ENCODE measurements at places on chromosomes 16 and 17. TPM values are rescaled to one million over a fixed set of nuclear protein-coding genes. Genes with fewer than 3 reads are reported as not detected.

- no peaks in the 10 kb centered on the region for H3K27me3 ChIP-seq
- peaks cover 19% of the 10 kb centered on the region for H3K4me1 ChIP-seq
- no peak overlapping the region for H3K27ac ChIP-seq
- H3K36me3 ChIP-seq, result no peaks in the 10 kb centered on the region
- no peak overlapping the region for H3K4me3 ChIP-seq
- no peak for DNase-seq
Observed at GRCh38 chr17:49450735-49451134, 36.1 kb upstream of the PHB1 start.

- DNase-seq, result no peak
- peaks cover 6% of the 10 kb centered on the region for H3K4me1 ChIP-seq
- no peaks in the 10 kb centered on the region for H3K27me3 ChIP-seq
Observed at GRCh38 chr17:66625311-66625767, 209.6 kb upstream of the CACNG5 start.

DNA sequence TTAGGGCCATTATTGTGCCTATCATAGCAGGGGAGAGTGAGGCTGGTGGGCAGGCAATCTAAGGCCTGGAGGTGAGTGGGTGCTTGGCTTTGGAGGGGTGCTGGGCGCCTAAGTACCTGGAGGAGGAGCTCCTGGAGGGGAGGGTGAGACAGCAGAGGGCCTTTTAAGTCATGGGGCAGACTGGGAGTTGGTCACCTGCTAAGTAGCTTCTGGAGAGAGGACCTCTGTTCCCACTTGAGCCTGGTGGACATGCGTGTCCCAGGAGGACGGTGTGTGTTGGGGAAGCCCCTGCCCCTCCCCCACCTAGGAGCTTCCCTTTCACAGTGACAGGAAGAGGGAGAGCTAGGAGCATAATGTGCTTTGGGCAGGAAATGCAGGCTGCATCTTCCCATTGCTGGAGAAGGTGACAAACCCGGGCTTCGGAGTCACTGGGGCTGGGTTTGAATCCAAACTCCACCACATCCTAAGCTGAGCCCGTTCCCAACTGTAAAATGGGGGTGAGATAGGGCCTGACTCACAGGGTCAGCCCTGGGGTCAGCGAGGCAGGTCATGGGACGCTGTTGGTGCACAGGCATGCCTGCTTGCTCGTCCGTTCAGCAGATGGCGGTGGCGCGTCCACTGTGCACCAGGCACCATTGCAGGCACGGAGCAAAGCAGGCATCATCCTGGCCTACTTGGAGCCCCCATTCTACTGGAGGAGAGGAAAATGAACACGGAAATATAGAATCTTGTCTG, 37.9 kb downstream of the CMIP start:
- no peak overlapping the region for H3K4me3 ChIP-seq
- H3K36me3 ChIP-seq, result no peaks in the 10 kb centered on the region
- no peaks in the 10 kb centered on the region for H3K27me3 ChIP-seq
- no peak overlapping the region for H3K27ac ChIP-seq
- no peak for DNase-seq
- H3K4me1 ChIP-seq, result peaks cover 9% of the 10 kb centered on the region

DNA sequence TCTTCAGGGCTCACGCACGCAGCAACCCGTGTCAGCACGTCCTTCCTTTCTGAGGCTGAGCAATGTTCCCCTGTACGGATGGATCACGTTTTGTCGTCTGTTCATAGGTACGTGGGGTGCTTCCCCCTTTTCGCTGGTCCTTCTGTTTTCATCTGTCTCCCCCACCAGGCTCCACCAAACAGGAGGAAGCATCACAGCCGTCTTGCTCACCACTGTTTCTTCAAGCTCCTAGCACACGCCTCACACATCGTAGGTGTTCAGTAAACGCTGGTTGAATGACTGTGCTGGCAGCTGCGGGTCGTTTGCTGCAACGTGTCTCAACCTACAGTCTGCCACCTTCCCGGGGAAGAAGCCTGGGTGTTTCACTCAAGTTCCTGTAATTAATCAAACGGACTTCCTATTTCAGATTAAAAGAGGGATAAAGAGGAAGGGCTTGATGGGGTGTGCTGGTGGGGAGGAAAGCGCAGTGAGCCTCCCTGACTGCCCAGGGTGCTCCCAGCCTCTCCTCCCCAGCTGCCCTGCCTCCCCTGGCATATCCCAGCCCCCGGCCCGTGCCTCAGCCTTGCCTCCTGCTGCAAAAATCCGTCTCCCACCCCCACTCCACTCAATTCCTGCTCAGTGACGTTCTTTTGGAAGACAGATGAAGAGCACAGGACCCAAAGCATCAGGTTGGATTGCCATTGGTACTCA, 76.7 kb upstream of the DOC2B start:
- no peak overlapping the region for H3K4me3 ChIP-seq
- no peaks in the 10 kb centered on the region for H3K36me3 ChIP-seq
- H3K27me3 ChIP-seq, result no peaks in the 10 kb centered on the region
- H3K27ac ChIP-seq, result no peak overlapping the region

- H3K27me3 ChIP-seq, result no peaks in the 10 kb centered on the region
- H3K27ac ChIP-seq, result no peak overlapping the region
- no peak for DNase-seq
- H3K4me3 ChIP-seq, result no peak overlapping the region
Observed at GRCh38 chr16:23267647-23268046, 34.5 kb upstream of the SCNN1B start.

HS3ST3B1 gene
- total RNA-seq, result 0.90 TPM

CCDC154 gene
- total RNA-seq, result not detected

DNA sequence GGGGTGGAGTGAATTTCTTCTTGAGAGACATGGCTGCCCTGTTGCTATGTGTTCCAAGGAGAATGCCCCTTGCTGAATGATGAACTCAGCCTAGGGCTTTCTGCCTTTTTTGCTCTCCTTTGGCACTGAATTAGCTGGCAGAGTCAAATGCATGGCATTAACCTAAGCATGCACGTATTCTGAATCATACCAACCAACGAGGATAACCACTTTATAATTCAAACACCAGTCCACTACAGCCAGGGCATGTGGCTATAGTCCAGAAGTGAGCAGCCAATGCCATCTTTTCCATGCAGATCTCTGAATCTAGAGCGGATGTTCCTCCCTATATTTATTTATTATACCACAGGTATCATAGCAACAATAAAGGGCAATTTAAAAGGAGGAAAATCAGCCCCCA, 15.7 kb downstream of the TMIGD1 start:
- H3K4me1 ChIP-seq, result no peaks in the 10 kb centered on the region
- no peak for DNase-seq
- no peaks in the 10 kb centered on the region for H3K36me3 ChIP-seq
- no peak overlapping the region for H3K4me3 ChIP-seq

- no peaks in the 10 kb centered on the region for H3K36me3 ChIP-seq
- no peak for DNase-seq
Observed at GRCh38 chr17:45364531-45365390, 47.9 kb upstream of the MAP3K14 start.

GRCh38 chr16:69928856-69929400, 22.2 kb upstream of the CLEC18A start:
- peaks cover 69% of the 10 kb centered on the region for H3K4me1 ChIP-seq
- no peak overlapping the region for H3K4me3 ChIP-seq
- DNase-seq, result no peak
- H3K36me3 ChIP-seq, result peaks cover 3% of the 10 kb centered on the region
- H3K27ac ChIP-seq, result no peak overlapping the region

DNA sequence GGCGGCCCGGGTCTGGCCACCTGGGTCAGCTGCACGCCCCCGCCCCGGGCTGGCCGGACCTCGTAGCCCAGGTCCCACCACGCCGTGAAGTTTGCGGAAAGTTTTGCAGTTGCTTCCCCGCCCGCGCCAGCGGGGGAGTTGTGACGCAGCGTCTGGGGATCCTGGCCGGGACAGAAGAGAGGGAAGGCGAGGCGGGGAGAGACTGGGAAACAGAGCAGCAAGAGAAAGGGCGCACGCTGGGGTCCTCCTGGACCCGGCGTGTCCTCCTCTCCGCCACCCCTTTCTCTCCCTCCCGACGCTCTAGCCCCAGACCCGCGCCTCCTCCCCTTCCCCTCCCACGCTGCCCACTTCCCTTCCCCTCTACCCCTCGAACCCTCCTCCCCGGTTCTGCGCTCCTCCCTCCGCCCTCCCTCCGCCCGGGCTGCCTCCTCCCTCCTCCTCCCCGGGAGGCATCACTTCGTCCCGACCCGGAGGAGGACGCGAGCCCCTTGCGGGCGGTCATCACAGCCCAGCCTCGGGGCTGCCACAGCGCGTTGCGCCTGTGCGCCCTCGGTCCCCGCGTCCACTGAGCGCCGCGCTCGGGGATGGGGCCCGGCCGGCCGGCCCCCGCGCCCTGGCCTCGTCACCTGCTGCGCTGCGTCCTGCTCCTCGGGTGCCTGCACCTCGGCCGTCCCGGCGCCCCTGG, at the start of gene MRC2:
TSS of gene MRC2 (plus strand) at position 452 of the 685 bp plus-strand sequence. CDS start at position 585, 133 bp downstream.
- H3K27ac ChIP-seq, result peak within 1 kb of the TSS; percentile 89
- peaks cover 6% of the 10 kb centered on the region for H3K4me1 ChIP-seq
- peaks cover 20% of the 10 kb centered on the region for H3K27me3 ChIP-seq
- H3K4me3 ChIP-seq, result peak within 1 kb of the TSS; percentile 51
- H3K36me3 ChIP-seq, result no peaks in the 10 kb centered on the region
- no peak for DNase-seq

DNA sequence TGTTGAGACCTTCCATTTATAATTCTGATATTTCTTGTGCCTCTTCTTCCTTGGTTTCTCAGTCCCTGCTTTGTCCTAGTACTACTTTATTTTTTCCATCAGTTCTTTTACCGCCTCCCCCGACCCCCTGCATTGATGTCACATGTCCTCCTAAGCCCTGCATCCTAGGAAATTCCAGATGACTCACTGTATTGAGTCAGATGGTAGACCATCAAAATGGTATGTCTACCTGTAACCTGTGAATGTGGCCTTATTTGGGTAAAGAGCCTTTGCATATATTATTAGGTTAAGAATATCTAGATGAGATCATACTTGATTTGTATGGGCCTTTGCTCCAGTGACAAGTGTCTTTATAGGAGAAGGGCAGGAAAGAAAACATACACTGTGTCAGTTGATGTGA, 515.3 kb upstream of the CA10 start:
- H3K4me1 ChIP-seq, result no peaks in the 10 kb centered on the region
- H3K36me3 ChIP-seq, result no peaks in the 10 kb centered on the region
- H3K27me3 ChIP-seq, result no peaks in the 10 kb centered on the region
- DNase-seq, result no peak

- no peaks in the 10 kb centered on the region for H3K36me3 ChIP-seq
- no peak overlapping the region for H3K4me3 ChIP-seq
- H3K27ac ChIP-seq, result no peak overlapping the region
- no peak for DNase-seq
Observed at GRCh38 chr17:1928976-1929375, 96.2 kb downstream of the RTN4RL1 start.

GRCh38 chr17:40935624-40936023, 1.8 kb downstream of the KRT23 start:
- H3K27ac ChIP-seq, result no peak overlapping the region
- H3K27me3 ChIP-seq, result no peaks in the 10 kb centered on the region
- H3K4me3 ChIP-seq, result no peak overlapping the region

DNA sequence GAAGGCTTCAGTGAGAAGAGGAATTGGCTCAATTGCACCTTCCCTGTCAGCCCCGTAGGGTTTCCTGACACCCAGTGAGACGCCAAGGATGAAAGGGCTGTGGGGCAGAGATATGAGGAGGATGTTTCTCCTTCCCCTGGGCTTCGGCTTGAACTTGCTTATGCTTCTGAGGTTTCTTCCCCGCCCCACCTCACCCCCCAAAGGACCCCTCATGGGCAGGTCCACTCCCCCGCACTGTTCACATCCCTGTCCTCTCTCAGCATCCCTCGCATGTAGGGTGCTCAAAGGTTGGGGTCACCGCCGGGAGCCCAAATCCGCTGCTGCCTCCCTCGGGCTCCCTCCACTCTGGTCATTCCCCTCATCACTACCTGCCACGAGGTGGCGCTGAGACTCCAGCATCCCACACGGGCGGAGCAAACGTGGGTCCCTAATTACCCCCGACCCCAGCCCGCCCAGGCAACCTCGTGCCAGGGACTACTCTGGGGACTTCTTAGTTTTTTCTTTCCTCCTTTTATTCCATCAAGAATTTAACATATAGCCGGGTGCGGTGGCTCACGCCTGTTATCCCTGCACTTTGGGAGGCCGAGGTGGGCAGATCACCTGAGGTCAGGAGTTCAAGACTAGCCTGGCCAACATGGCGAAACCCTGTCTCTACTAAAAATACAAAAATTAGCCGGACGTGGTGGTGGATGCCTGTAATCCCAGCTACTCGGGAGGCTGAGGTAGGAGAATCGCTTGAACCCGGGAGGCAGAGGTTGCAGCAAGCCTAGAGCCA, 3.3 kb upstream of the TRARG1 start:
- H3K4me3 ChIP-seq, result no peak overlapping the region
- no peaks in the 10 kb centered on the region for H3K4me1 ChIP-seq
- H3K27me3 ChIP-seq, result peaks cover 49% of the 10 kb centered on the region
- H3K36me3 ChIP-seq, result no peaks in the 10 kb centered on the region
- no peak overlapping the region for H3K27ac ChIP-seq

DNA sequence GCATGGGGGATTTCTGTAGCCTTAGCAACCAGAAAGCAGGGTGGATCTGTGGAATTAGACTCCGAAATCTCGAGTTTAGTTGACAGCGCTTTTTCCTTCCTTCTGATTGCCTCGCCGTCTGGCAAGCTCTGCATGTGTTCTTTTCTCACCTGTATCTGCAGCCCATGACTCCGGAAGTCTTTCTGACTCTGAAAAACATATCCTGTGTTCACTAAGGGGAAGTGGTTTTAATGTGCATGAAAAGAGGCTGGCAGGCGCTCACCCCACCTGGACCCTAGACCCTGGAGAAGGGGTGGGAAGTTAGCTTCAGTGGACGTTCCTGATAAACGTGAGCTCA, 158.5 kb downstream of the RPTOR start:
- no peak for DNase-seq
- no peaks in the 10 kb centered on the region for H3K27me3 ChIP-seq
- no peak overlapping the region for H3K27ac ChIP-seq
- no peaks in the 10 kb centered on the region for H3K36me3 ChIP-seq

DNA sequence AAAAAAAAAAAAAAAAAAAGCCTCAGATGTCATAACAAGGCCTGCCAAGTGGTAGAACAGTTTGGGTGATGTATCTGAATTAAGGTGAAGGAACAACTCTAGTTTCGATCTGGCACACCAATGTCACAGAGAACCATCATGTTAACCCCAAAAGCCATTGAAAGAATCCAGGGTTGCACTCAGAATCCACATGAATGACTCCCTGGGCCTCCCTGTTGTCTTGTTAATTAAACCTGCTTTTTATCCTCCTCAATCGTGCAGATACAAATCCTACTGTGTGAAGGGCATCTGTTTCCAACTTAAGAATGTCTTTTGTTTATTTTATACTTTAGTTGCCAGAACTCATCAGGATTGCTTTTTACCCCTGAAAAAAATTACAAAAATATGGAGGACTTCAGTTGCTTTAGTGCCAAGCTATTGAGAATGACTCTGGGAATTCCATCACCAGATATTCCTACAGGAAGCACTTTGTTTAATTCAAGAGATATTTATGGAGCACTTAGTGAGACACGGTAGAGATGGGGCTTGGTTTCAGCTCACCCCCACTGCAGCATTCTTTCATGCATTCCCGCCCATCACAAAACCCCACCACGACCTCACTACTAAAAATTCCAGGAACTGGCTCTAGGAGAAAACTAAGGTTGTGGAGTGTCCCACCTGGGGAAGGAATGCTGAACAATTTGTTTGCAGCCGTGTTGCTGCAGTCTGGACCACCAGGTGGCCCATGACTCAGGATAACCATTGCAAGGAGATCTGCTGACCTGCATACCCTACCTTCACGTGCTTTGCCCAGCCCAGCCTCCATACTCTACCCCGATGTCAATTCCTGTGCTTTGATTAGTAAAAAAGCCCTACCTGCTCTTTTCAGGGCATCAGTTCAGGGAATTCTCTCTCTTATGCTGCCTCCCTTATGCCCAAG, 63.8 kb upstream of the GPRC5B start:
- DNase-seq, result no peak
- H3K27me3 ChIP-seq, result no peaks in the 10 kb centered on the region
- no peak overlapping the region for H3K27ac ChIP-seq
- no peak overlapping the region for H3K4me3 ChIP-seq

Measured in tibial nerve (tissue), 4 donors.